ENCODE measurements at places on chromosomes 4 and X.

DNA sequence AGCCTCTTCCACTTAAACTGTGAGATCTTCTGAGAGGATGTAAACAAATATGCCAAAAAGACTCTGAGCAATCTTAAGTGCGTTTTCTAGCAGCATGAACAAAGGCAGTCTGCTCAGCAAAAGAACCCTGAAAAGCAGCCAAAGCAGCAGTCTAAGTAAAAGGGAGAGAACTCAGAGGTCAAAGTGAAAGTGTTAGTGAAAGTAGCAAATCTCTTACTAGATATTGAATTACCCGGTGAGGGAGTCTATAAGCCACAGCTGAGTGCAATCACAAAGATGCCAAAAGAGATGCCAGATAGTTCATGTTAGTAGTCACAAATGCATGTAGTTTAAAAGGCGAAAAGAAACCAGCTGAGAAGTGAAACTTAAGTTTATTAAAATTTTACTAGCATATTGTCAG, 7.9 kb upstream of the GNRHR start:
- no peak for DNase-seq

DNA sequence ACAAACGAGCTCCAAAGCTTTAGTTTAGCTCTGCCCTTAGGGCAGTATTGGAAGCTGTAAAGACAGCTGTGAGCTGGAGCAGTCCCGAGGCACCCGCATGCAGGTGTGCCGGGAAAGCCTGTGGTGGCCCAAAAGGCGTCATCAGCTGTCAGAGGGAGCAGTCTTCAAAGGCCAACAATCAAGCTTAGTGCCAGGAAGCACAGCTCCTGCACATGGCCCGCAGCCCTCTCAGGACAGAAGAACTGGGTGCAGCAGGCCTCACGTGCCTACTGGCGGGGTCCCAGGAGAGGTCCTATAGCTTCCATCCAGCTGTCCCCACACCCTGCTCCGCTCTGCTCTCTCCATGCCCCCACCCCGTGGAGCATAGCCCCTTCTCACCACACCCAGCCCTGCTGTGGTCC, 92.2 kb upstream of the TRIM2 start:
- DNase-seq, result no peak

DNA sequence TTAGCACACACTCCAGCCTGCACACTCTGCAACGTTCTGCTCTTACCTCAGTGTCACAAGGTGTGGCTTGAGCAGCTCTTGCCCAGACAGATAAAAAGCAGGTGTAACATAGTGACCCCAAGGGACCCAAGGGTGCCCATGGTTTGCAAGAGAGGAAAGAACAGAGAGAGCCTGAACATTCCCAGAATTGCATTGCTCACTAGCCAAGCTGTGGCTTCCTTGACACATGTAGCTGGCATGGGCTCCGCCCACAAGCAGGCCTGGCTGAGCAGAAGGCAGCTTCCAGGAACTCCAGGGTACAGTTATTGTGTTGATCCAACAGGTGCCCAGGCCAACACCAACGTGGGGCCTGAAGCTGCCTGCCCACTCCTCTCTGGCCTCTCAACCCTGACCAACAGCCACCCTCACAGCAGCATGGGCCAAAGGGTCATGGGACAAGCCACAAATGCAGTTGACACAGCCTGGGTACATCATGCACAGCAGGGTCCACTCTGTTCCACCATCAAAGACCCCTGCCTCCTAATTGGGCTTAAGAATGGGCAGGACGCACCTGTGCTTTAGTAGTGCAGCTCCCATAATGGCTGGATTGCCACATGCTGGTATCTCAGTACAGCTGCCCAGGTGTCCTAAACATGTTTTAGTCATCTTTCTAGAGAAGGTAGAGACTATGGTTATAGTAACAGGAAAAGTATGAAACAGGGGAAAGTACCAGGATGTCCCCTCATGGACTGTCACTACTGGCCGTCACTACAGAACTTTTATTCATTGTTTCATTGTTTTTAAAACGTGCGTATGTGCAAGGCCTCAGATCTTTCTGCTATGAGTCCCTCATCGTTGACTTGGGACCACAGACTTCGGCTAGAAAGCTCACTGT, 73.7 kb upstream of the ACSL1 start:
- no peak for DNase-seq

DNA sequence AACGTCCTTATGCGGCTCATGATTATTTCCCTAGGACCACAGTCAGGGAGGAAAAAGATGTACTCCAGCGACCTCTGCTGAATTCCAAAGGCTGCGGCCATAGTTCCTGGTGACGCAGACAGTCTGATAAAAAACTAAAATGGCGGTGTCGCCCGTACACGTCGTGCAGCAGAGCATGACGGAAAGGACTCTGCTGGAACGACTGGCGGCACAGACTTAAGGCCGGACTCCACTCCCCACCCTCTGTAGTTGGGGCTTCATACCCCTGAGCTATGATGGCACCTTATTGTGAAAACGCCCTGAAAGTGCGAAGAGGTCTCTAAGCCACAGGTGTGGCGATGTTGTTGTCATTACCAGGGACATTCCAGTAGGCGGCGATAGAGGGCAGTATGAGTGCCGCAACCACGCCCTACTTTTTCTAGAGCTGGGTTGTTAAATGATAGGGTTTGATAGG, 90.0 kb upstream of the EDA2R start:
- DNase-seq, result no peak

- DNase-seq, result no peak
Observed at GRCh38 chrX:65610481-65610880, 57.0 kb upstream of the MSN start.

DNA sequence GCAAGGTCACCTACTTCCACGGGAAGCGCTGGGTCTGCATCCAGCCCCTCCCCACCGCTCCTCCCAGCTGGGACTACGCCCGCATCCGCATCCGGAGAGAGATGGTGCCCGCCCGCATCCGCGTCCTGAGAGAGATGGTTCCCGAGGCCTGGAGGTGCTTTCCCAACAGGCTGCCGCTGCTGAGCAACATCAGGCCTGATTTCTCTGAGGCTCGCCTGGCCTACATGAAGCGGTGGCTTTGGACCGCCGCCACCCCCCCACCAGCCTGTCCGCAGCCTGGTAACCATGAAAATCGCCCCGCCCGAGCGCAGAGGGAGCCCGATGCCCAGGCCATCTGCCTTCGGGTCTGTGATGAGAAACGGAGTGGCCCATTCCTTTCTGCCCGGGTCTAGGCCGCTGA, 18.1 kb downstream of the CLTRN start:
- no peak for DNase-seq

DNA sequence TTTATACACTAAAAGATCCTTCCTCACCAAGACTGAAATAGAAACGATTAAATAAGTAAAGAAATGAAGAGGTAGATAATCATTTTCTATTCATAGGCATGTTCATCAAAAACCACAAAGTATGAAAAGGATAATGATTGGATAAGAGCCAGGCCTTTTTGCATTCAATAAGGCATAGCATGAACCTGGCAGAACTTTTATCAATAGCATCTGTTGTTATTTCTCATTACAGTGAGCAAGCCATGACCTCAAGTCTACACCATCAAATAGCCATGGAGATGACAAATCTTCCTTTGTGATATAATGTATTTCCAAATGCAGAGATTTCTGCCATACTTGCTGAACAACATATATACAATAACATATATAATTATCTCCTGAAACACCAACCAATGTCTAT, 206.0 kb upstream of the SLC7A11 start:
- no peak for DNase-seq

All from cortex of kidney (tissue), 1 donor.